ENCODE measurements at places on chromosomes 7 and 10. TPM values are rescaled to one million over a fixed set of nuclear protein-coding genes. Genes with fewer than 3 reads are reported as not detected.

The SORCS1 gene
- total RNA-seq: not detected

The ZNF655 gene
- total RNA-seq: 60.7 TPM

The SLC39A12 gene
- total RNA-seq: not detected

The ELFN1 gene
- 0.55 TPM for total RNA-seq

The C7orf57 gene
- 0.37 TPM for total RNA-seq

The CDHR1 gene
- 0.13 TPM for total RNA-seq

The TLL2 gene
- total RNA-seq: 0.08 TPM

Data from A549 treated with CpdA at 1 μM for 4 hours (cell line).